ENCODE measurements at places on chromosomes 2 and 18.

DNA sequence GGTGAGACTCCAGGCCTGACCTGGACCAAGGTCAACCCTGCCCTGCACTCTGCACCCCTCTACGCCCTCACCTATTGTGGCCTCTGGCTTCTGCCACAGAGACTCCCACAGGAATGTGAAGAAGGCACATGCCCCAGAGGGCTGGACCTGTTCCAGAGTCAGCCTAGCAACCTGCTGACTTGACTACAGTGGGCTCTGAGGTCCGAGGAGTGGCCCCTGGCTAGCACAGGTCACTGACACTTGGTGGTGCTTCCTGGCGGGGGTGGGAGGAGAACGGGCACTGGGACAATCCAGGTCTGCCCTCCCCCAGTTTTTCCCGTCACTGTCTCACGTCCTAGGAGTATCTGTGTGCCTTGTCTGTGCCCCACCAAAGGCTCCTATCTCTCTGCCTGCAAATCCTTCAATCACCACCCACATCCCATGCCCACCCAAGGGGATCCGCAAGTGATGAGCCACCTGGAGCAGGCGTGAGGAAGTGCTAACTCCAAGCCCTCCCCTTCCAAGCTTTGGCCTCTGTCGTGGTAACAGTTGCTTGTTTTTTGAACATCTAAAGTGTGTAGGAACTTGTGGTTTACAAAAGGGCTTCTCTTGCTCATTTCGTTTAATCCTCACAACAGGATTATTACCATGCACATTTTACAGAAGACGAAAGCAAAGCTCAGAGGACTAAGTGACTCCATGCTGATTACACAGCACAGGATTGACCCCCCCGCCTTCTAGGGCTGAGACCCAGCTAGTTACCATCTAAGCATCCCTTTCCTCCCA, 86.2 kb downstream of the MCFD2 start:
- no peak for DNase-seq
- no peaks in the 10 kb centered on the region for H3K27me3 ChIP-seq
- no peak overlapping the region for H3K27ac ChIP-seq
- no peaks in the 10 kb centered on the region for H3K36me3 ChIP-seq
- H3K4me1 ChIP-seq = no peaks in the 10 kb centered on the region

GRCh38 chr2:223121283-223121682, 69.3 kb downstream of the KCNE4 start:
- H3K36me3 ChIP-seq = no peaks in the 10 kb centered on the region
- no peak overlapping the region for H3K4me3 ChIP-seq
- H3K27me3 ChIP-seq = no peaks in the 10 kb centered on the region

- H3K4me1 ChIP-seq = peaks cover 11% of the 10 kb centered on the region
- no peaks in the 10 kb centered on the region for H3K27me3 ChIP-seq
- H3K27ac ChIP-seq = no peak overlapping the region
- H3K36me3 ChIP-seq = peaks cover 4% of the 10 kb centered on the region
- no peak for DNase-seq
These were observed 3.1 kb downstream of the FEZ2 start for GRCh38 chr2:36594849-36595248.

DNA sequence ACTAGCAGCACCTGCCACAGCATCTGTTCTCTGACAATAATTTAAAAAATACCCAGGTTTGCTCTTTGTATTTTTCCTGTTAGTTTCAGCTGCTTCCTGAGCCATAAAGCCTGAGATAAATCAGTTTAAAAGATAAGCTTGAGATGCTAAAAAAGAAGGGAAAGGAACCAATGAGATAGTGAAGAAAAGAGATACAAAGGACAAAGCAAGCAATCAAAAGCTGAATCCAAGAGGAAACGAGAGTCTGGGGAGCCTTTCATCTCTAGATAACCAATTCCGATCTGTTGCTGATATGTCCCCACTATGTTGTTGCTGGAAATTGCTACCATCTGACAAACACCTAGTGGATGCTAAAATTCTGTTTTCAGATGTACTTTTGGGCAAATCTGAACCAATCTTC, 201.4 kb downstream of the RBM43 start:
- H3K36me3 ChIP-seq = no peaks in the 10 kb centered on the region
- DNase-seq = no peak
- H3K27me3 ChIP-seq = no peaks in the 10 kb centered on the region
- H3K4me3 ChIP-seq = no peak overlapping the region
- H3K4me1 ChIP-seq = no peaks in the 10 kb centered on the region

DNA sequence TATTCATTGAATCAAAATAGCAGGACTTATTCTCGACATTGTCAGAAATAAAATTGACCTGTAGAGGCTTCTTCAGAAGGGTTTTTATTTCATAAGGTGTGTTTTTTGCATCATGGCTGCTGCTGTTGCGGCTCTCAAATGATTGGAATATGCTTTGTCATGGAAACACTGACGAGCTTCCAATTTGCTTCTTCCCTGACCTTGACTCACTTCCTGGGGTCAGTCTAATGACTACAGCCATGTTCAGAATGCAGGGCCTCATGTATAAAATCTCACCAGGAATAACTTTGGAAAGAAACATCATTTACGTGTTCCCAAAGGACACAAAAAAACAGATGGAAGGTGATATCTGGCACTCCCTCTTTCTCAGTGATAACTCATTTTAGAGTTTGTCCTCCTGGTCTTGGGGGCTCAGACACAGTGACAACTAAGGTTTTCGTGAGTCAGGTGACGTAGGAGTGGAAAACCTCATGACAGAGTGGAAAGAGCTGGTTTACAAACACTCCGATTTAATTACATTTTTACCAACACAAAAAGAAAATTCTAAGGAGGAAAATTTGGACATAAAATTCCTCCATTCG, 467.0 kb upstream of the RAB12 start:
- H3K4me1 ChIP-seq = no peaks in the 10 kb centered on the region
- H3K27me3 ChIP-seq = no peaks in the 10 kb centered on the region
- H3K36me3 ChIP-seq = no peaks in the 10 kb centered on the region
- H3K27ac ChIP-seq = no peak overlapping the region
- DNase-seq = no peak

GRCh38 chr2:44777537-44777936, 164.0 kb upstream of the SIX3 start:
- H3K27me3 ChIP-seq = no peaks in the 10 kb centered on the region
- peak; percentile 76 for DNase-seq
- H3K36me3 ChIP-seq = no peaks in the 10 kb centered on the region
- peaks cover 33% of the 10 kb centered on the region for H3K4me1 ChIP-seq

DNA sequence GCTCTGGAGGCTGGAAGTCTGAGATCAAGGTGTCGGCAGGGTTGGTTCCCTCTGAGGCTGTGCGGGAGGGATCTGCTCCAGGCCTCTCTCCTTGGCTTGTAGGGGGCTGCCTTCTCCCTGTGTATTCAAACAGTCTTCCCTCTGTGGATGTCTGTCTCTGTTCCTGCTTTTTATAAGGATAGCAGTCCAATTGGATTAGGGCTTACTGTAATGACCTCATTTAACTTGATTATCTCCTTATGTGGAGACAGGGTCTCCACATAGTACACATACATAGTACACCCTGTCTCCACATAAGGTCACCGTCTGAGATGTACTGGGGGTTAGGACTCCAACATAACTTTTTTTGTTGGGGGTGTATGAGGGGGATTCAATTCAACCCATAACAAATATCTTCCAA, 30.5 kb downstream of the TCF7L1 start:
- no peaks in the 10 kb centered on the region for H3K27me3 ChIP-seq
- H3K4me3 ChIP-seq = no peak overlapping the region
- no peaks in the 10 kb centered on the region for H3K4me1 ChIP-seq
- no peak for DNase-seq
- H3K36me3 ChIP-seq = no peaks in the 10 kb centered on the region

- no peak overlapping the region for H3K27ac ChIP-seq
- peak; percentile 34 for DNase-seq
- peaks cover 100% of the 10 kb centered on the region for H3K27me3 ChIP-seq
- H3K4me3 ChIP-seq = no peak overlapping the region
- H3K4me1 ChIP-seq = peaks cover 54% of the 10 kb centered on the region
These were observed 6.3 kb upstream of the EN1 start for GRCh38 chr2:118853651-118854291.

DNA sequence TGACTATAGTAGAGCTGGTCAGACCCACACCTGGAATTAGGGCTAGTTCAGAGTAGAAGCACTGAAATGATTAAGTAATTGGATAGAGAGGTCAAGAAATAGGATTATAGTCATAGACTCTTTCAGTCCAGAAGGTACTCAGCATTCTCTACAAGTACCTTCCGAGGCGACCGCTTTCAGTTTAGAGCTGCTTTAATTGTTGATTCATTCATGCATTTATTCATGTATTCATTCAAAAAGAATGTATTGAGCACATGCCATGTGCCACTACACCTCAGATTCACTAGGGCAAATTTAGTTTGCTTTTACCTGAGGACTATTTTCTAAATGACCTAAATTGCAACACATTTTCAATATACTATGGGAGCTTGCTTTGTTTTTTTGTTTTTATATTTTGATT, 48.7 kb downstream of the CRIM1 start:
- no peak for DNase-seq
- no peaks in the 10 kb centered on the region for H3K36me3 ChIP-seq
- H3K4me3 ChIP-seq = peak overlapping the region; percentile 10

- peaks cover 30% of the 10 kb centered on the region for H3K4me1 ChIP-seq
- no peak overlapping the region for H3K27ac ChIP-seq
- no peak overlapping the region for H3K4me3 ChIP-seq
- DNase-seq = no peak
- no peaks in the 10 kb centered on the region for H3K27me3 ChIP-seq
These were observed 58.1 kb upstream of the PELI1 start for GRCh38 chr2:64202206-64202845.

- DNase-seq = no peak
- H3K27me3 ChIP-seq = no peaks in the 10 kb centered on the region
- no peak overlapping the region for H3K27ac ChIP-seq
- H3K4me3 ChIP-seq = no peak overlapping the region
- H3K36me3 ChIP-seq = no peaks in the 10 kb centered on the region
These were observed 202.8 kb upstream of the THUMPD2 start for GRCh38 chr2:39981883-39982311.

GRCh38 chr2:216665242-216665641, 30.1 kb downstream of the IGFBP5 start:
- H3K36me3 ChIP-seq = no peaks in the 10 kb centered on the region
- no peak overlapping the region for H3K4me3 ChIP-seq
- H3K27me3 ChIP-seq = peaks cover 10% of the 10 kb centered on the region
- H3K27ac ChIP-seq = no peak overlapping the region
- no peaks in the 10 kb centered on the region for H3K4me1 ChIP-seq

DNA sequence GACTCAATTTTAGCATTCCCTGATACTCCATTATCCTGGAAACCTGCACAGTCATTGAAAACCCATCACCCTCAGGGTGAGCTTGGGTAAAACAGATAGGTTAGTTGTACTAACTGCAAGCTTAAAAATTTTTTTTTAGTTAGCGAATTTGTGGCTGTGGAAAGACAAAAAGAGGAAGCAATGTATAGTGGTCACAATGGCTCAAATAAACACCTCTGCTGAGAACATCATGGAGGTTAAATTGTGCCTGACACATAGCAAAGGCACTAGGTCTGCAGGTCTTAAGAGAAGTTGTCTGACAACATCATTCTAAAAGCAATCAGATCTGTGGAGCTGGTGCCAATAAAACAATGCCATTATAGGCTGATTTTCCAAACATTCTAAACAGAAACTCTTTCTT, 84.4 kb upstream of the CAVIN2 start:
- H3K4me1 ChIP-seq = no peaks in the 10 kb centered on the region
- H3K4me3 ChIP-seq = no peak overlapping the region

DNA sequence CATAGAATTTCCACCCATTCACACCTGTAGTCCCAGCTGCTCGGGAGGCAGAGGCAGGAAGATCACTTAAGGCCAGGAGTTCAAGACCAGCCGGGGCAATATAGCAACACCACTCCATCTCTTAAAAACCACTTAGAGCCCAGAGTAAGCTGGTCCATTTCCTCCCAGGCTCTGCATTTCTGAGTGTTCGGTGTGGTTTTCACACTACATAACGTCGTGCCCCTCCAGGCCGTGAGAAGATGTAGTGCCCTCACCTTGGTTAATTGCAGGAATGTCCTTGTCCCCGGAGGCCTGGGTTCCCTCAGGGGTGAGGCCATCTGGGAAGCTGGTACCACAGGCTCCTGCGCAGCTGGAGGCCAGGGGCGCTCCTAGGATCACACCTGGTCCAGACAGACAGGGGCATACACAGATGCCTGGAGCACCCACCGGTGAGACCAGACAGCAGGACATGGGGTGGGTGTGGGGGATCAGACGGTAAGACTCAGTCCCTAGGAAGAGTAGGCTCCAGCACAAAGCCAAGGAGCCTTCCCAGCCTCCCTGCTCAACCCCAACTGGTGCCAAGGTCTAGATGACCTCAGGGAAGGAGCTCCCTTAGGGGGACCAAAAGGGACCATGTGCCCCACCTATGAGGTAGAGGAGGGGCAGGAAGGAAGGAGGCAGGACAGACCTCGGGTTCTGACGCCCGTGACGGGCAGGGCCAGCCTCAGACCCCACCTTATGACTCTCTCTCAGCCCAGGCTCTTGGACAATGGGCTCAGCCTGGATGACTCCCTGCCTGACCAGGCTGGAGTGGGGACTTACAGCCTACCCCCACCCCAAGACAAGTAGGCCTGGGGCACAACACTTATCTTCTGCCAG, 752 bp downstream of the ASTL start:
- H3K27ac ChIP-seq = no peak overlapping the region
- no peaks in the 10 kb centered on the region for H3K27me3 ChIP-seq
- H3K4me1 ChIP-seq = peaks cover 3% of the 10 kb centered on the region
- no peak overlapping the region for H3K4me3 ChIP-seq
- no peak for DNase-seq
- H3K36me3 ChIP-seq = no peaks in the 10 kb centered on the region

DNA sequence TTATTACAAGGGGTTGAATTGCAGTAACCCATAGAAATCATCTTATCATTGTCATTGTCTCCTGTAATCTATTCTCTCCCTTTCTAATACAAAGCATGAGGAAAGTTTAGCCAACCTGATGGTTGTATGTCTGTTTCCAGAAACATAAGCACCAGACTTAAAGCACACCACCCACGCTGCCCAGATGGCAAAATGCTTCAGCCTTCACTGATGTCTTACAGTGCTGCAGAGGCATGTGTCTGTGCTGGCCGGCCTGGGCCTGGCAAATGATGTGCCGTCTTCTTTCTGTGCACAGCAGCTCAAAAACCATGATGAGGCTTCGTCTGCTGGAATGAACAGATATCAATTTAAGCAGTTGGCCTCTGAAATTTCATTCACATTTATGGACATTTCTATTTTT, 443.0 kb upstream of the RGPD4 start:
- DNase-seq = no peak
- no peaks in the 10 kb centered on the region for H3K27me3 ChIP-seq
- no peak overlapping the region for H3K27ac ChIP-seq
- H3K4me3 ChIP-seq = no peak overlapping the region
- no peaks in the 10 kb centered on the region for H3K4me1 ChIP-seq
